Activated CD8-positive, alpha-beta memory T cell treated with anti-CD3 and anti-CD28 coated beads for 1 hour (primary cell): ENCODE measurements at places on chromosomes 5 and 9.

DNA sequence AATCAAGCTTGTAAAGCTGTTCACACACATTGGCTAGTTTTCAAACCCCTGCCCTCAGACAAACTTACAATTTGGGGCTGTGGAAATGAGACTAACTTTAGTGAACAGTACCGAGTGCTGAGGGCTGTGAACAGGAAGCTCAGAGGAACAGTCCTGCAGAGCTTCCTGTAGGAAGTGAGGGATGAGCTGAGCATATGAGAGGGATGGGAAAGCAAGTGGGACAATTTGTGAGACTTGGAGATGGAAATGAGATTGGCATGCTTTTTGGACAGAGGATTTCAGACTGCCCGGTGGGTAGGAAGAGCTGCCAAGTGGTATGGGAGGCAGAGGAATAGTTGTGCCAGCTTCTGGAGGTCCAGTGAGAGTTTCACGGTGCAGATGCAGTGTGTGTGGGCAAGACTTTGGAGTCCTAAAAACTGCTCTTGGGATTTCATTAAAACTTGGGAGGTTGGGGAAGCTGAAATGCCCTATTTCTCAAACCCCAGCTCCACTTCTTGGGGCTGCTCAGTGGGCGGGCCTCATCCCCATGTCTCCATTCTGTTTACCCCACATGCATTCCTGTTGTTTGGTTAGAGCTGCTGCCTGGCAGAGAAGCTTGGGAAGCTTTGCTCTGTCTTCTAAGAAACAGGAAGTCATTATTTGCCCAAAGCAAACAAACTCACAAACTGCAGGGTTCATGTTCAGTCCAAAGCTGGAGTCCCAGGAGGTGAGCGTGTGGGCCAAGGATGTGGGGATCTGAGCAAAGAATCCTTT lies 267.5 kb downstream of the ZSWIM6 start:
- no peak for DNase-seq

GRCh38 chr9:123787416-123787815 lies 142.5 kb downstream of the DENND1A start:
- DNase-seq = no peak

- DNase-seq = no peak
These were observed 68.8 kb downstream of the ANKRD55 start for GRCh38 chr5:56164376-56164775.

DNA sequence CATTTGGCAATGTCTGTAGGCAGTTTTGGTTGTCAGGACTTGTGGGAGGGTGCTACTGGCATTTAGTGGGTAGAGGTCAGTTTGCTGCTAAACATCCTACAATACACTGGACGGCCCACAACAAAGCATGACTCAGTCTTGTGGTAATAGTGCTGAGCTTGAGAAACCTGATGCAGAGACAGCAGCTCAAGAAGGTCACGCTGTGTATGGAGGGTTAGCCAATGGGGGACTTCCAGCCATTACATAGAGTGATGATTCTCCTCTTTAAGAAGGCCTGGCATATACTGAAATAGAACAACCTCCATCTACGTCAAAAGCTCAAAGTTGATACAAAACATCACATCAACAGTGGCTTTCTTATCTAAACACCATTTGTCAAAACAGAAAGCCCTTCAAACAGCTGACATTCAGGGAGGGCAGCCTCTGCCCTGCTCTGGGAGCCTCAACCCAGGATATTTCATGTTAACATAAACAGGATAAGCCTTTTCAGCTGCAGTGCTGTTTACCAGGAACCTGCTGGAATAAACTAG lies 143.0 kb downstream of the GPBP1 start:
- DNase-seq = no peak

DNA sequence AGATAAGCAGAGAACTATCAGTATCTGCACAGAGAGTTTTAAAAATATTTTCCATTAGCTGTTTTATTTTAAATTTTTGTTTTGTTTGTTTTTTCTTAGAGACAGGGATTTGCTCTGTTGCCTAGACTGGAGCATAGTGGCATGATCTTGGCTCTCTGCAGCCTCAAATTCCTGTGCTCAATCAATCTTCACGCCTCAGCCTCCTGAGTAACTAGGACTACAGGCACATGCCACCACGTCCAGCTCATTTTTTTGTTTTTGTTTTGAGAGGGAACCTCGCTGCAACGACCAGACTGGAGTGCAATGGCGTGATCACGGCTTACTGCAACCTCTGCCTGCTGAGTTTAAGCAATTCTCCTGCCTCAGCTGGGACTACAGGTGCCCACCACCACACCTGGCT lies 138.2 kb upstream of the LPAR1 start:
- no peak for DNase-seq

DNA sequence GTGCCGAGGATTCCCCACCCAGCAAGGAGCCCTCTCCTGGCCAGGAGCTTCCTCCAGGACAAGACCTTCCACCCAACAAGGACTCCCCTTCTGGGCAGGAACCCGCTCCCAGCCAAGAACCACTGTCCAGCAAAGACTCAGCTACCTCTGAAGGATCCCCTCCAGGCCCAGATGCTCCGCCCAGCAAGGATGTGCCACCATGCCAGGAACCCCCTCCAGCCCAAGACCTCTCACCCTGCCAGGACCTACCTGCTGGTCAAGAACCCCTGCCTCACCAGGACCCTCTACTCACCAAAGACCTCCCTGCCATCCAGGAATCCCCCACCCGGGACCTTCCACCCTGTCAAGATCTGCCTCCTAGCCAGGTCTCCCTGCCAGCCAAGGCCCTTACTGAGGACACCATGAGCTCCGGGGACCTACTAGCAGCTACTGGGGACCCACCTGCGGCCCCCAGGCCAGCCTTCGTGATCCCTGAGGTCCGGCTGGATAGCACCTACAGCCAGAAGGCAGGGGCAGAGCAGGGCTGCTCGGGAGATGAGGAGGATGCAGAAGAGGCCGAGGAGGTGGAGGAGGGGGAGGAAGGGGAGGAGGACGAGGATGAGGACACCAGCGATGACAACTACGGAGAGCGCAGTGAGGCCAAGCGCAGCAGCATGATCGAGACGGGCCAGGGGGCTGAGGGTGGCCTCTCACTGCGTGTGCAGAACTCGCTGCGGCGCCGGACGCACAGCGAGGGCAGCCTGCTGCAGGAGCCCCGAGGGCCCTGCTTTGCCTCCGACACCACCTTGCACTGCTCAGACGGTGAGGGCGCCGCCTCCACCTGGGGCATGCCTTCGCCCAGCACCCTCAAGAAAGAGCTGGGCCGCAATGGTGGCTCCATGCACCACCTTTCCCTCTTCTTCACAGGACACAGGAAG lies 120.2 kb downstream of the RGS3 start:
- no peak for DNase-seq

GRCh38 chr5:36209664-36210063 lies 32.1 kb downstream of the NADK2 start:
- no peak for DNase-seq

DNA sequence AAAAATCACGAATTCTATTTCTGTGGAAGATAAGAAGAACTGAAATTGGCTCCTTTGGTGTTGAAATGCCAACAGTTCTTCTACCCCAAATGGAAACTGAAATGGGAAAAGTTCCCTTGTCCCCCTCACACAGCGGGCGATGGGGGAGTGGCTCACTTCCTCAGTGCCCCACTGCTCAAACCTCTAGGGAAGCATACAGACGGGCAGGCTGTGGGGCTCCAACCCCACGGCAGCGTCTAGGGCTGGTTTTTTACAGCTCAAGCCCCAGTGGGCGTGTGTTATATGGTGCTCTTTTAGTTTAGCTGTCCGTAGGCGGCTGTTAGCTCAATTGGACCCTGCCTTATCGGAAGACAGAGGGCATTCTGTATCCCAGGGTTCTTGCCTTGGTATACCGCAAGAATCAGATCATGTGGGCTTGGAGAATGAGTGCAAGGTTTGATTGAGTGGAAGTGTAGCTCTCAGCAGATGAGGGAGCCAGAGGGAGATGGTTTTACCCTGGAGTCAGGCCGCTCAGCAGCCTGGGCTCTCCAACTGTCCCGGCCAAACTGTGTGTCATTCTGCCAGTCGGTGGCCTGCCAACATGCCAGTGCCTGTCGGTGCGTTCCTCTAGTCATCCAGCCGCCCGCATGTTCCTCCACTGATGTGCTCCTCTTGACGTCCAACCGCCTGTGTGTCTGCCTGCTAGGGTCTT lies 166.3 kb upstream of the ZNF608 start:
- no peak for DNase-seq

DNA sequence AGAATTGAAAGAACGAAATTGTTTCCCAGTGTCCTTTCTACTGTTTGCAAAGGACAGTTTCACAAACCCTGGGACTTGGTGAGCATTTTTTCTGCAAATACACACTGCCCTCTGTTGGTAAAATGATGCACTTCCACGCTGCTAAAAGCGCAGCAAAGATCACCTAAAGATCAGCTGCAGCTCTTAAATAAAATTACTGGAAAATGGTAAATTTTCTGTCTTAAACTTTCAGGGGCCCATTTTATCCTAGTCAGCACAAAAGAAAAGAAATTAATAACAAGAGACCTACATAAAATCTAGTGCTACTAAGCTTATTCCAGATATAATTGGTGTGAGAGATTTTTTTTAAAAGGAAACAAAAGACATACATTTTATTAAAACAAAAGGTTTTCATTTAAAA lies 566.0 kb downstream of the CAAP1 start:
- no peak for DNase-seq

DNA sequence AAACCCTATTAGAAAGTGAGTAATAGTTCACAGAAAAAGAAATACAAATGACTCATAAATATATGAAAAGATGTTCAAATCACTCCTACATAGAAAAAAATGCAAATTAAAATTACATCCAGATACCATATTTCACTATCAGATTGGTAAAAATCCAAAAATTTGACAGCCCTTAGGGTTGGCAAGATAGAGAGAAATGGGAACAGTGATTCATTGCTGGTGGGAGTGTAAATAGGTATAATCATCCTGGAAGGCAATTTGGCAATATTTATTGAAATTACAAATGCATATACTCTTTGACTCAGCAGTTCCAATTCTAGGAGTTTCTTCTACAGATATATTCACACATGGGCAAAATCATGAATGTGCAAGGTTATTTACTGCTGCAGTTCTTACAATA lies 273.5 kb downstream of the NR2F1-AS1 start:
- DNase-seq = no peak

DNA sequence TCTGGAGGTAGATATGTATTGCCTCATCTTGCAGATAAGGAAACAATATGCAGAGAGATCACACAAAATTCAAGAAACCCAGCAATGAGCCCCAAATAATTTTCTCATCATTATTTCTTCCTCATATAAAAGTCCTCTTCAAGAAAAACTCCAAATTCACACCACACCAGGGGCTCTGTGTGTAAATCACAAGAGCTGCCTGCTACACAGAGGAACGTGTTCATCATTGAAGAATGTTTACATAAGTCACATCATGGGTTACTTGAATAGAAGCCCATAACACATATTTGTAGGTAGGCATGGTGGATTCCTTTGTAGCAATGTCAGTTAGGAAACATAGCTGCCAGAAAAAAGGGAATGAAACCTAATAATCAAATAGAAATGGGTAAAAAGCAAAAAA lies 308.1 kb upstream of the TLE4 start:
- no peak for DNase-seq

- no peak for DNase-seq
These were observed 56.9 kb downstream of the AHRR start for GRCh38 chr5:378301-378891.

GRCh38 chr5:127858116-127858784 lies 155.1 kb downstream of the CCDC192 start:
- DNase-seq = no peak
